ENCODE measurements at places on chromosomes 2 and 18. TPM values are rescaled to one million over a fixed set of nuclear protein-coding genes. Genes with fewer than 3 reads are reported as not detected.

Gene DOCK10
- 137 TPM for total RNA-seq

DNA sequence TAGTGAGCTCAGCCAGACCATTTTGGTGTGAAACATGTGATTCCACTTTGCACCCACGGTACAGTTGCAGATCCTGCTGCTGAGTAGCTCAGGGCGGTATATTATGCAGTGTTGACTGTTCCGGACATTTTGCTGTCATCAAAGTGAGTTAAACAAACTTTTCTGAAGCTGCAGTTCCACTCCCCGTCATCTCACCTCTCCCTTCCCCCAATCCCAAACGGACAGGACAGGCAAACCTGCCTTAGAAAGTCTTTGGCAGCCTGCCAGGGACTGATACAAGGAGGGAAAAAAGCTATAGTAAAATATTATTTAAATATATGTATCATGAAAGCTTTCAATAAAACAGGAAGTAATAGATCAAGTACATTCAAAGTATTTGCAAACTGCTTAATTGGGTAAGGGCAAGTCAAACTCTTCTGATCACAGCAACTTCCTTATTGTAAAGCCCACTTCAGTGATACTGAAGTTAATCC, 35.5 kb upstream of the SP5 start:
- no peak for DNase-seq

Gene SERPINB3
- not detected for total RNA-seq

DNA sequence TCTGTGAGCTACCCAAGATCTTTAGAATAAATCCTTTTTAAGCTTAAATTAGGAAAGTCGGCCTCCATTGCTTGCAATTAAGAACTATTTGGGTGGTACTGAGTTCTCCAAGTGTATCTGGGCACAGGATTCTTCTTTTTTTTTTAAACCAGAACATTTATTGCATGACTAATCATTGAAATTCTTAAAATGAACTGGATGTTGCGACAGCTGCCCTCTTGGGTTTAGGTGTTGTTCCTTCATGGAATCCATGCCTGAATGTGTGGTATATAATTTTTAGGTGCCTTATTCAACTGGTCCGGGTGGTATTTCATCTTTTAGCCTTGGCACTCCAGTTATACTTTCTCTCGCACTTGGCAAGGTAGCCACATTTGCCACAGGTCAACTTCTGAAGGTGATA, 14.5 kb upstream of the KCNK3 start:
- DNase-seq = no peak

Gene ABCG8
- total RNA-seq = not detected

DNA sequence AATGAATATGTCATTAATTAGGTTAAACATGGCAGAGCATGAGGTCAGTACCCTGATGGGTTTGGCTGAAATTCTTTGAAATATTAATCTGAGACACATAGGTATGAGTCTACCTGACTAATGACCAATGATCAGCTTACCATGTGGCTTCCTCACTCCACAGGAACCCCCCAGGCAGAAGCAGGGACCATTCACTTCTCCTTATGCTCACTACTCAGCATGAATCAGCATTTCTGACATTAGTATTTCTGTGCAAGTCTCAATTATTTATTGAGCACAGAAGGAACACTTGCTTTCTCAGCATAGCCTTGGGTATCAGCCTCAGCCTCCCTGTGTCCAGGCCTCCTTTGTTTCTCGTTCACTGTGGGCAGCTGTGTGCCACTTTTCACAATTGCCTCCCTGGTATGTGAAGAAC, 9.3 kb upstream of the KCNE4 start:
- no peak for DNase-seq

GRCh38 chr2:223314811-223315210, 262.8 kb downstream of the KCNE4 start:
- DNase-seq = no peak

All from activated naive CD4-positive, alpha-beta T cell treated with anti-CD3 and anti-CD28 coated beads for 36 hours (primary cell).